WERI-Rb-1 (cell line): ENCODE measurements at places on chromosomes 1 and 21.

DNA sequence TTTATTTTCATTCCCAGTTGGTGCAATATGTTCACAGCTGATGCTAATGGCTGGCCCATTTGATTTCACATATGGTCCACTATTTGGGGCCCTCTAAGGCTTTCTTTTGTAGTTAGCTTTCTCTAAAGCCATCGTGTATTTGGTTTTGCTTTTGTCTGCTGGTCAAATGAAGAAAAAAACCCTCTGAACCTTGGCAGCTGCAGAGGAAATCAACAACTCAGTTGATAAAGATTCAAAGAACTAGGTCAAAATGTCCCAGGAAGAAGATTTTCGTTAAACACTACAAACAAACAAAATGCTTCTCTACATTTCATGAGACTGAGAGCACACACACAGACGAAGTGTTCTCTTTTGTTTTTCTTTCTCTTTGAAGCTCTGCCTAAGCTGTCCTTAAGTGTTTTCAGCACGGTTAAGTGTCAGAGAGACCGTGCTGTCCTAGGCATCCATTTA, 655.0 kb downstream of the RWDD3 start:
- no peak for DNase-seq

DNA sequence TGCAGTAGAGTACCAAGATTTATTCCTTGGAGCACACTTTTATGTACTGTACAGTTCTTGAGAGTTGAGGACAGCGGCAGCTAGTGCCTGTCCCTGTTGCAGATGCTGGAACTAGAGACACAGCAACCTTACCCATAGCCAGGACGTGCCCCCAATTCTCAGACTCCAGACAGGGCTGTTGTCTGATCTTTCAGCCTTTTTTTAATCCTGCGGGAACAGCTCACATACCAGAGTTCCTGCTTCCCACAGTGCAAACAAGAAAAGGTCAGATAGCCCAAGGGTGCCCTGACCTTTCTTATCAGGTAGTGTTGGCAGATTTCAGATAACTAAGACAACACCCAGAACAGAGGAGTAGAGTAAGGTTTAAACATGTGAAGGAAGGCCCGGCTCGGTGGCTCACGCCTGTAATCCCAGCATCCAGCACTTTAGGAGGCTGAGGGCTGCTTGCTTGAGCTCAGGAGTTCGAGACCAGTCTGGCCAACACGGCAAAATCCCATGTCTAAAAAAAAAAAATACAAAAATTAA, 78.5 kb downstream of the DOP1B start:
- no peak for DNase-seq

DNA sequence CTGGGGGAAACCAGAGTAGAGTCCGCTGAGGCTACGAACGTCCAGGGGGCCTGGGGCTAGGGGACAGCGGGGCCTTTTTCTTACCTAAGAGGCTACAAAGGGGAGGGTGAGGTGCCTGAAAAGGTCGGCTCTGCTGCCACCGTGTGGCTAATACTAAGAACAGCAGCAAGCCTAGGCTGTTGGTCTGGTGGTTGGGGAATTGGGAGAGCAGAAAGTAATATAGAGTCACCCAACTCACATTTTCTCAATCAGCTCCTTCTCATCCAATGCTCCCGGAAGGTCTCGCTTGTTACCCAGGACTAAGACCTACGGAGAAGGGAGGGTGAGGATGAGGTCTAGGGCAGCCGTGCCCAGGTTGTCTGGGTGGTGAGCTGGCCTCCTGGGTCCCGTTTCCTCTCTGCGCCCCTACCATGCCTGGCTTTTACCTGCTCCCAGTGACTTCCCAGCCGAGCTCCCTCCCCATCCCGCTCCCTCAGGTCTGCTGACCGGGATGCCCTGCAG, 9.3 kb downstream of the ARL8A start:
- DNase-seq: peak; percentile 88

DNA sequence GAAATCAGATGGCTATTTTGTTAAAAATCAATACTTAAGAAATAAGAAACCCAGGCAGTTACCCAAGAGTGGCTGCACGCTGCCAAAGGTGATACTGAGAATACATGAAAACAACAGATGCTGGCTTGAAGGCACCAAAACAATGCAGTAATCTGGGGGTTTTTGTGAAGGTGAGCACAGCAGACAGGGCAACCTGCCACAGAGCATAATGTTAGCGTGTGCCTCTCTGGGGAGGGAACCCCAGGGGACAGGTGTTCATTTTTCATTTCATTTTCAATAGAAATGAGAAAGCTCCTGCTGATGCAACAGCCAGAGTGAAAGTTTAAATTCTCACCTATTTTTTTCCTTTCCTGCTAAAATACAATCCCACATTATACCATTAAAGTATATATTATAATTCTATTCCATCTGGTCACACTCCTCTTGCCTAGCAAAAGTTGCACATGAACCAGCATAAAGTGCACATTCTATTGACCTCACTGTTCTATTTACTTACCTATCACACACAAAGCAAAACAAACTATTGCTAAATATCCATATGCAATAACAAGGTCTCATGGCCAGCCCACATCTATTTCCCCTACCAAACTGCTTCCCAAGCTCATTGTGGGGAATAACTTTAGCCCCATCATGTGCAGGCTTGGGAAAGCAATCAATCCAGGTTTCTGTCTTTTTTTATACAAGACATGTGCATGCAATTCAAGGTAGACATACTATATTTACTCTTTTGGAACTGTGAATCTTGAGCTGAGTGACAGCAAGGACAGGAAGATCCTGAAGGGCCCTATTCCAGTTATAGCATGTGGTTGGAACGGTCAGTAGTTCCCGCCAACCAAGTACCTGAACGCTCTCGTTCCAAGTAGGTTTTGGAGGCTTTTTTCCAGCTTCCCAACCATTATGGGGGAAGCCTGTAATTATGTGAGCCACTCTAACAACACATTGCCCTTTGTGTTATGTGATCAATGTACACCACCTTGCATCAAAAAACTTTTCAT, 173.6 kb downstream of the RERE start:
- DNase-seq: no peak

DNA sequence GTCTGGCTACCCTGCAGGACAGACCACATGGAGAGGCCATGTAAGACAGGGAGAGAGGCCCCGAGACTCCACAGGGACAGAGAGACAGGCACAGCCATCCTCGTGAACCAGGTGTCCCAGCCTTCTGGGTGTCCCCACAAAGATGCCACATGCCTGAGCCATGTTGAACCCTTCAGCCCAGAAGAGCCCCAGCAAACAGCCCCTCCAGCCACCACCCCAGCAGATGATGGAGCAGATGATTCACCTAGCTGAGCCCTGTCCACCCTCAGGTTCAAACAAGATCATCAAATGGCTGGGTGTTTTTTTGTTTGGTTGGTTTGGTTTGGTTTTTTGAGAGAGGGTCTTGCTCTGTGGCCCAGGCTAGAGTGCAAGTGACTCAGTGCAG, 78.7 kb downstream of the DHRS3 start:
- no peak for DNase-seq

GRCh38 chr1:82197606-82198005, 396.9 kb downstream of the ADGRL2 start:
- no peak for DNase-seq

GRCh38 chr1:212652609-212653008, 44.0 kb downstream of the ATF3 start:
- DNase-seq: no peak

GRCh38 chr1:151897991-151898431, 11.3 kb downstream of the THEM4 start:
- no peak for DNase-seq

DNA sequence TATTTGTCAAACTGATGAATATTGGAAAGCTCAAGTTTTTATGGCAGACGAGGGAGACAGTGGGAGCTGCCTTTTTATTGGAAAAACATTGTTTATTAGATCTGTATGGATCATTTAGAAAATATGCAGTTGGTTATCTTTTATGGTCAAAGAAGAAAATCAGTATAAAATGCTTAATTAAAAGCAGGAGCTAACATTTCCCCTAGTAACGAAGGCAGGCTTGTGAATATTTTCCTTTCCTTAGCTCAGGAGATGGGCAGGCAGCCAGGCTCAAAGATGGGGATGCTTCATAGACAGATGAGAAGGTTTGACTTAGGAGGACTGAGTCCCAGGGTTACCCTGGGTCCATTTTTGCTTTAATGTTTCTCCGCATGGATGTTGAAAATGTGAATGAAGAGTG, 26.0 kb downstream of the ROR1 start:
- DNase-seq: no peak

DNA sequence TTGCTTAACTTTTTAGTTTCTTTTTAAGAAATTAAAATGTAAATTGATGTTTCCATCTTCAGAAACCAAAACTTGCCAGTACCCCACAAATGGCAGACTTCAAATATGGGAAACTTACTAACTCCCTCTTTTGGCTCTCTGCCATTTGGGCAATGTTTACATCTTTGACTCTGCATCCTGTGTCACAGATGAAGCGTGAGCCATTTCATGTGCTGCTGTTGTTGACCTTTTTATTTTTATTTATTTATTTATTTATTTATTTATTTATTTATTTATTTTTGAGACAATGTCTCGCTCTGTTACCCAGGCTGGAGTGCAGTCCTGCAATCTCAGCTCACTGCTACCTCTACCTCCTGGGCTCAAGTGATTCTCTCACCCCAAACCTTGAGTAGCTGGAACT, 16.0 kb upstream of the COG2 start:
- DNase-seq: no peak

- DNase-seq: no peak
Measured at GRCh38 chr21:36211660-36212512, 55.3 kb downstream of the DOP1B start.

GRCh38 chr1:93033785-93034184, 45.3 kb upstream of the MTF2 start:
- no peak for DNase-seq

DNA sequence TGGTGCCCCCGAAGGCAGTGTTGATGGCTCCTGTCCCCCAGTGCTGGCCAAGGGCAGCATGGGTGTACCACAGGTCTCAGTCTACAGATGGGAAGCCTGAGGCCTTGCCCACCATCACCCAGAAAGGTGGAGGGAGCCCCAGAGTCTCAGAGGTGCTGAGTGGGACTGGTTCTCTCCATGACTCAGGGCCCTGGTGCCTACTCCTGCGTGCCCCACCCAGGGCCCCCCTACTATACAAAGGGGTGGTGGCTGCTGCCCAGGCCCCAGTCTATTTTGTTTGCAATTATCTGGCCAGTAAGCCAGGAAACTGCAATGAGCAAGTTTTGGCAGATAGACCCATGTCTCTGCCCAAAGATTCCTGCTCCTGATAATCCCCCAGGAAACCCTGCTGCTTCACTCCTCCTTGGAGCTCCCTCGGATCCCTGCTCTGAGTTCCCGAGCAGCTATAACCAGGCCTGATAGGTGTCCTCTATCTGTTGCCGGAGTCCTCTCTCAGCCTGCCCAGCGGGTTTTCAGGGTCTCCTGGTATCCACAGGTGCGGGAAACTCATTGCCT, 41.7 kb downstream of the EDN2 start:
- DNase-seq: no peak

DNA sequence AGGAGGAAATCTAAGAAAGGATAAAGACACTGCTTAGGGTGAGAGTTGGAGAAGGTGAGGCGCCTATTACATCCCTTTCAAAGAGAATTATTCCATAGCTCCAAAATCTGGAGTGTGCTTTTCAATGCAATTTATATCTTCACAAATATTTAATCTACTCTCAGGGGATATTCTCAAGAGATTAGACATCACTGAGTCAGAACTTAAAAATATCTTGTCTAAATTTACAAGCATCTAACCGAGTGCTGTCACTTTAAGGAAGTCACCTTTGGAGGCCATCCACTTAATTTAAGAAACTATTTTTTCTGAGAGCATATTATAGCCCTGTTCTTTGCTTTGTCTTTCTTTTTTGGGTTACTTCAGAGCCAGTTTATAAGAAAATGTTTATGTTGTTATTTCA, 134.6 kb downstream of the TNFSF18 start:
- no peak for DNase-seq

DNA sequence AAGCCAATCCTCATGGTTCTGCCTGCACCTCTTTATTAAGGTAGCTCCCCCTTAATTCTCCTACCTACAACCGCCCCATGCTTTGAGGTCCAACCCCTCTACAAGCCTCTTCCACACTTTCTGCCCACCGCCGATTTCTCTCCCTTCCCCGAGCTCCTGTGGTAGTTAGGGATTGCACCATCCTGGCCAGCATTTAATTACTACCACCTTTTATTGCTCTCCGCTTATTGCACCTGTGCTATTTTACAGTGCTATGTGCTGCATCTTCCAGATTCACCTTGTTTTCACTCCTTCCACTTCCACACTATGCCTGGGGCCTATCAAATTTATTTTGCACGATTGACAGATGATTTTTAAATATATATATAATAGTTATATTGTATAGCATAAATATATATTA, 29.3 kb upstream of the DNAJC11 start:
- DNase-seq: no peak

- DNase-seq: no peak
Measured at GRCh38 chr1:240122639-240123613, 31.2 kb downstream of the FMN2 start.

DNA sequence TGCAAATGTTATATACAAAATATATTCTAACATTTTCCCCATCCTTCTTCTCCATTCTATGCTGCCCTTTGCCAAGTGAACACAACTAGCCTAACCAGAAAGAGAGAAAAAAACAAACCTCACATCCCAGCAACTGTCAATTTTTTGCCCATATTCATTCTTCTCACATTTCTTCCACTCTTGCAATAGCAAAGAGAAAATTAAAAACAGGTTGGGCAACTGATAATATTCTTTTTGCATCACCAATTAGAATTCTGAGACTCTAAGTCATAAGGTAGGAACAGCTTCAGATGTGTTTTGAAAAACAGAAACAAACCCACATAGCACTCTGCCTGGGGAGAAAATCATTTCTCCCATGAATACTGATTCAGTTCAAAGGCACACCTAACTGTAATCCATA, 25.2 kb upstream of the EXO1 start:
- DNase-seq: no peak

- no peak for DNase-seq
Measured at GRCh38 chr1:220448217-220448616, 79.7 kb upstream of the MARK1 start.

DNA sequence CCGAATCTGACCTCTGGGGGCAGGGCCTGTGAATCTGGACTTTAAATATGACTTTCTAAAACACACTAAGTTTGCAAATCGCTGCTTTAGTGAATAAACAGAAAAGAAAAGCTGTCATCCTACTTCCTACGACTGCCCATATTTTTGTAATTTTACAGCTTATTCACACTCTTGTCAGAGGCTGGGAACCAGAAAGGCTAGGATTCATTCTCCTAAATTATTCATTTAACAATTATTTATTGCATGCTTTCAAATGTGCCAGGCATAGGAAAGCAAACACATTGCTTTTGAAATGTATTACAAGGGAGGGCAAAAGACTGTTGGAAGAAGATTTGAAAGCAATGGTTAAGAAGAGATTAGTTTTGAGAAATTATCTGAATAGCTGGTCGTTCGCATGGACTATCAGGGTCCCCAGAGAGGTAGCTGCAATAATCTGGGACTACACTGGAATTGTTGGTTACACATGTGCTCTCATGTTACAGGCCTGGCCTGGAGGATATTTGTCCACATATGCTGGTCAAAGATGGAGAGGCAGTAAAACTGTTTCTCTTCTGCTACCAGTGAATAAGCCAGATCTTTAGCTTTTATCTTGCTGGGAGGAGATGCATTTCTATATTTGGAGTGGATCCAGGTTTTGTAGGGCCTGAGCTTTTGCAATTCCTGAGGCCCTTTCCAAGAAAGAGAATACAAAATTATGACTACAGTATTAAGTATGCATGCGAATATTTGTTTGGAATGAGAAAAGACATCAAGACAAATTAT, 29.6 kb upstream of the SFPQ start:
- no peak for DNase-seq
